IPS DF 6.9 (cell line): ENCODE measurements at places on chromosomes 7 and 10.

DNA sequence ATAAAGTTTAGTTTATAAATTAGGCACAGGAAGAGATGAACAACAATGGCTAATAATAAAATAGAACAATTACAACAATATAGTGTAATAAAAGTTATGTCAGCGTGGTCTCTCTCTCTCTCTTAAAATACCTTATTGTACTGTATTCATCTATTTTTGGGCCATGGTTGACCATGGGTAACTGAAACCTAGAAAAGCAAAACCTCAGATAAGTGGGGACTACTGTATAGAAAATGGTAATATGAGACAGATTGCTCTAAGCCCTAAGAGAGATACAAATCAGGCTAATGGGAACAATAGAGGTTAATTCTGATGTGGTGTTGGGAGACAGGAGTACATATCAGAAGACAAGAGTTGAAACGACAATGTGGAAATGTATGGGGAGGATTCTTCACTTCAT, 86.2 kb downstream of the ZNF365 start:
- DNase-seq, result no peak

DNA sequence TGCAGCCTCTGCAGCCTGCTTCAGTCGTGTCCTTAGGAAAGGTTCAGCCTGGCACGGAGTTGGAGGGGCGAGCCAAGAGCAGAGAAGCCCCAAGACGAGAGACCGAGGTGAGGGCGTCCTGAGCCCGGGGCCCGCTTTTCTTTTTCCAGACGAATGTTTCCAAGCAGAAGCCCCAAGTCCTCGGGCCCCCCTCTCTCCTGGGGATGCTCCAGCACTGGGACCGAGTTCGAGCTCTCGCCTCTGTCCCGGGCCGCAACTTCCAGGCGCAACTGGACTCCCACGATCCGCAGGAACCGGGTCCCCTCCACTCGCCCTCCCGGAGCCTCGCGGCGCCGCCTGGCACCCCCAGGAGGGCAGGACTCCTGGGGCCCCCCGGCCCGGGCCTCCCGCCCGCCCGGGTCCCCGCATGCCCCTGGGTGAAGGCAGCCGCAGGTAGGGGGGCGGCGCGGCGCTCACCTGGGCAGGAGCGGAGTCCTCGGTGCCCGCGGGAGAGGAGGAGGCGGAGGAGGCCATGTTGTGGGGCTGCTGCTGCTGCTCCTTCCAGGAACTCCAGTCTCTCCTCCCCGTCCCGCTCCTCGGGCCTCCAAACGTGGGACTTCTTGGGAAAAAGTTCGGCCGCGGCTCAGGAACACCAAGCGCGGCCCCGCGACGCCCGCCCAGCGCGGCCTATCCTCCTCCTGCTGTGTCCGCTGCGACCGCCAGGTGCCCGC, 45.3 kb upstream of the CDK1 start:
- DNase-seq, result peak; percentile 45

- no peak for DNase-seq
Measured at GRCh38 chr10:62813981-62814380, 2.2 kb downstream of the EGR2 start.

DNA sequence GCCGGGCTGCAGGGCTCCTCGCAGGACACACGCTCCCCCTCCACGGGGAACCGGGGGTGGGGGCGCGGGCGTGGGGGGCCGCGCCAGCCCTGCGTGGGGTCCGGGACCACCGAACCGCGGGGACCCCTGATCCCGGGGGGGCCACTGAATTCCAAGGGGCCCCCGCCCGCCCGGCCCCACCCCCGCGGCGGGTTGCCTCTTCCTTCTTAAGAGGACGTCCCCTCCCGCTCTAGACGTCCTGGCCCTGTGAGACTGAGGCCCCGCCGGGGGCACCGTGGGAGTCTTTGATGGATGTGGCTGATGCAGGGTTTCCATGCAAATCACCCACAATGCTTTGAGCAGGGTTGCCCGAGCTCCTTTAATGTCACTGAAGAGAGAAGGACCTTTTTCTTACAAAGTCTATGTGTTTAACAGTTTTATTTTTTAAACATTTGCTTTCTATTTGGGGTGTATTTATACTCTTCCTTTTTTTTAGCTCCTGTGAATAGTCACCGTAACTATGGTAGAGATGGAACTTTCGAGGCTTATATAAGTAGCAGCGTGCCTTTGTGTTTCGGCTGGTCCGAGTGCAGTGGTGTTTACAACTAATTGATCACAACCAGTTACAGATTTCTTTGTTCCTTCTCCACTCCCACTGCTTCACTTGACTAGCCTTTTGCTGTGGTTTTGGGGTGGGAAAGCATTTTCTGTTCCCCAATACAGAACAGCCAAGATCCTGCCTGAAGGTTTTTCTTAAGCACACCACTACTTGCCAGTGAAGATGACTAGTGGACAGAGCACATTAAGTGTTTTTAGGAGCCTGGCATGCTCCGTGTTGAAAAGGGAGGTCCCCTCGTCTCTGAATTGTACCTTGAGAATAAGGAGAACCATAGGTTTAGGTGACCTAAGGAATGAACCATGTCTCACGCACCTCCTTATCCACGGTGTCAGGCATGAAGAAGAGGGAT, 44.8 kb downstream of the PDIA4 start:
- DNase-seq, result no peak

DNA sequence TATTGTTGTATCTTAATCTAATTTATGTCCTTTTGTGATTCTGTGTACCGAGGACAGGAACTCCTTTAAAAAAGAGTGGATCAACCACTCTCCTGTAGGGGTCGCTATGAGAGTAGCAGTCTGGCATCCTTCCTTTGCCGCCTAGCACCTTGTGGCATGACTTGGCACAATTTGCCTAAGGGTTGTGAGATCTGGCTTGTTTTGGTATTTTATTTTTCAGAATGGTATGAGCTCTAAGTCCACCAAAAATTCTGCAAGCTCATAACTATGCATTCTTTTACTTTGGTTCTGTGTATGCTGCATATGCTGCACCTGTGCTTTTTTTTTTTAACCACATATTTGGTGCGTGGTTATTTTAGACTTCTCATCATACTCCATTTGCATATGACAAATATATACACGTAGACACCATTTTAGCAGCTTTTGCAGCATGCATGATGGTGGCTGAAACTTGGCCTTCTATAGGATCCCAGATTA, 112.8 kb downstream of the CDK14 start:
- DNase-seq, result peak; percentile 60

GRCh38 chr7:42237811-42238541, 967 bp upstream of the GLI3 start:
- no peak for DNase-seq

DNA sequence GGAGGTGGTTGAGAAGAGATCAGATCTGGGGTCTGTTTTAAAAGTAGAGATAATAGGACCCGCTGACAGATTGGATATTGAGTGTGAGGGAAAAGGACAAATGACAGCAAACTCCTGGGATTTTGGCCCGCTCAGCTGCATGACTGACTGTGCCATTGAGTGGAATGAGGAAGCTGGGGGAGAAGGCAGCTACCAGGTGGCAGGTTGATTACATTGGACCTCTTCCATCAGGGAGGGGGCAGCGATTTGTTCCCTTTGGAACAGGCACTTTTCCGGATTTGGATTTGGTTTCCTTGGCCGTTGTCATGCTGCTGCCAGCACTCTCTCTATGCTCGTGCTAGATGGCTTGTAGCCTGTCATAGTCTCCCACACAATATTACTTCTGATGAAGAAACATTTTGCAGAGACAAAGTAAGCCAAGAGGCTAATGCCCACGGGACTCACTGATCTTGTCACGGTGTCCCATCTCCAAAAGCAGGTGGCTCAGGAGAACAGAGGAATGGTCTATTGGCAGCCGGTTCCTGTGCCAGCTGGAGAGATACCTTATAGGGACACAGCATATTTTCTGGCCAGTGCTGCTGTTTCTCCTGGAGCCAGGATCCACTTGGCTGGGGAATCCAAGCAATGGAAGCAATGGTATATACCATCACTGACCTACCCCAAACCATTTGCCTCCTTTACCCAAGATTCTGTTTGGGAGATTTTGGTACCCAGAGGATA, 69.1 kb upstream of the WAC start:
- DNase-seq, result no peak

- DNase-seq, result no peak
Measured at GRCh38 chr7:157299613-157300368, 37.0 kb upstream of the DNAJB6 start.

- DNase-seq, result no peak
Measured at GRCh38 chr7:27316311-27316710, 73.7 kb downstream of the EVX1 start.

DNA sequence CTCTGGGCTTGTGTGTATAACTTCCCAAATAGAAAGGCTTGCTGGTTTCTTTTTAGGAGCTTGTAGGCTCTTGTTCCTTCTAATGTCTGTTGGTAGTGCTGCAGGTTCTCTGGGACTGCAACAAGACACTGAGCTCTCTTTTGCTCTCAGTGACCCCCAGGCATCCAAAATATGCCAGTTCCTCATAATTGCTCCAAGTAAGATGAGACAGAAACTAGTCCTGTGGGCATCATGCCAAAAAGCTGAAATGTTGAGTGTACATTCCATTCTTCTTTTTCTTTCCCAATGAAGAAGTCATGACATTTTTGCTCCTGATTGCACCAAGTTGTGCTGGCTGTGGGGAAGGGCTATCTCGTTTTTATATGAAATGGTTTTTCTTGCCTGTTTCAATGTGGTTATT, 7.1 kb upstream of the BTBD16 start:
- no peak for DNase-seq

- no peak for DNase-seq
Measured at GRCh38 chr10:90885176-90885575, 13.4 kb downstream of the RPP30 start.

- no peak for DNase-seq
Measured at GRCh38 chr7:30649717-30650420, 32.4 kb downstream of the CRHR2 start.
